Umbilical cord (tissue), 2 donors: ENCODE measurements at places on chromosomes 7 and 10. TPM values are rescaled to one million over a fixed set of nuclear protein-coding genes. Genes with fewer than 3 reads are reported as not detected.

GRCh38 chr7:156002362-156003066, 190.3 kb upstream of the SHH start:
- DNase-seq, result no peak

DNA sequence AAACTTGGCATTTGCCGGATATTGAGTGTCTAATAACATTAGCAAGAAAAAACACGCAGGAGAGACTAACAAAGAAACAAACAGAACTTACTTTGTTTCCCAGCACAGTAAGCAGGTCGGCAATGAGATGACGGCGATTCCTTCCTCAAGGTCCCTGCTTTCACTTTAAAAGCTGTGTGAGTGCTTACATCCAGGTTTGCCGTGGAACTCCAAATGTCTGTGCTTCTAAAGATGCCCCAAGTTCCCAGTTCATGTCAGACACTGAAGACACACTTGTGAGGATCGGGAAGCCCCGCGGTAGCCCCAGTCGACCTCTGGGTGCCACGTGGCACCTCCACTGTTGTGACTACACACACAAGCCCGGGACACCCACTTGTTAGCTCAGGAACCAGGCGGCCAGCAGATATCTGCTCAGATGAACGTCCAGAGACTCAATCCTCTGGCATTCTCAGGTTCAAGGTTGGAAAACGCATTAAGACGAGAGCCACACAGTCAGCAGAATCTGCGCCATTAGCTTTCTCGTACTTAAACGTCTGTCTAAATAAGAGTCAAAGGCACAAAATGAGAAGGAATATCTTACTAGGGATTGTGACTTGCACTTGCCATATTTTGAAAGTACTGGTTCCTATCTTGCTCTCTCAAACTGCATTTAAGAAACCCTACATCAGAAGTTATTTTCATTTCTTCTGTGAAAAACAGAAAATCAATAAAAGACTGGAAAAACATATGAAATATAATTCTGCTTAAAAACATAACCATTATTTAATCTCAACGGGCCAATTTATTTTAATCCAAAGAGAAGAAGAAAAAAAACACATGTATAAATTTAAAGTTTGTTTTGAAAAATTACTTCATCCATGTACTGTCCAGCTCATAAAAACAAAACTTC, 207.6 kb upstream of the KLF14 start:
- no peak for DNase-seq

DNA sequence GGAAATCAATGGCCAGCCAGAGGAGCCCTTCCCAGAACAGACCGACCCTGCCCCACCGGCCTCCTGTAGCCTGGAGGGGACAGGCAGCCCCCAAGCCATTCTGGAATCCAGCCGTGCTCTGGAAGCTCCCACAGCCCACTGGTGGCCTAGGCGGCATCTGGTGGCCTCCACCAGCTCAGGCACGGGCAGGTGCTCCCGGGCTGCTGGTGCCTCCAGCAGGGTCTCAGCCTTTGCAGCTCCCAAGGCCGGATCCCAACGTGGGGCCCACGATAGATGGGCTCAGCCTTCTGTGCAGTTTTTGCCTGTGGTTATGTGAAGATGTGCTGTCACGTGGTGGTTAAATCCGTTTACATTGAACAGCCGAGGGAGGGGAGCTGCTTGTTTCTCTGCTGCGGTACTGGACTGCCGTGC, 44.4 kb downstream of the JAKMIP3 start:
- DNase-seq, result peak; percentile 2

DNA sequence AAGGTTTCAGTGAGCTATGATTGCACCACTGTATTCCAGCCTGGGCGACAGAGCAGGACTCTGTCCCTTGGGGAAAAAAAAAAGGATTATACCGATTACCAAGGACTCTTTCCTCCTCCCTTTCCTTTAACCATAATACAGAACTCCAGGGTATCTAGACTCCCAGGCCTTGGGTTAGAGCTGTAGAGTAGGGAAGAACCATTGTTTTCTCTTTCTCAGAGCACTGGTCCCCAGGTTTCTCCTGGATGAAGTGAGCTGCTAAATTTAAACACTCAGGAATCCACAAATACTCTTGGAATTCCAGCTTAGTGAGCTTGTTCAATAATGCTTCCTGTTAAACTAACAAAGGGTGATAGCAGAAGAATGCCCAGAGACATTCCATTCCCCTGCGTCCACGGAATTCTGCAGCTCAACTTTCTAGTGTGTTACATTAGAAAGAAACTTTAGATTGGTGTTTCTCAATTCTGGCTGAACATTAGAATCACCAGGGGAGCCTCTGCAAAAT, 14.6 kb upstream of the RPEL1 start:
- peak; percentile 83 for DNase-seq

GRCh38 chr10:12768156-12769100, 233.1 kb downstream of the CCDC3 start:
- peak; percentile 18 for DNase-seq

DNA sequence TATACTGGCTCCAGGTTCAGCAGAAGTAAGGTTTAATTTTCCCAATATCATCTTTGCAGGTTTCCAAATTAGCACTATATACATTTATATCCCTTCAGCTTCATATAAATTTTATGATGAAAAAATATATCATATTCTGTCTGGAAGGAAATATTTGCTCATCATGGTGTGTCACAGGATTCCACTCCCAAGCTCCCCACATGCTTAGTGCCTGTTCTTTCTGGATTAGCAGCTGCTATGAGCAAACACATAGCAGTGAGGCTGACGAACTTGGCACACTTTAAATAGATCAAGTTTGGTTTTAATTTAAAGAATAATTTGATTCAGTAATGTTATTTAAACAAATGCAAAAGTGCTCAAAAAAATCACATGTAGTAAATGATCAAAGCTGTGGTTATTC, 251.9 kb downstream of the AGMO start:
- DNase-seq, result no peak

- peak; percentile 74 for DNase-seq
Measured at GRCh38 chr7:2820508-2820934, 23.6 kb downstream of the GNA12 start.

GRCh38 chr10:22992621-22993020, 64.8 kb downstream of the ARMC3 start:
- no peak for DNase-seq

- DNase-seq, result no peak
Measured at GRCh38 chr7:127938588-127938987, 92.6 kb downstream of the LRRC4 start.

DNA sequence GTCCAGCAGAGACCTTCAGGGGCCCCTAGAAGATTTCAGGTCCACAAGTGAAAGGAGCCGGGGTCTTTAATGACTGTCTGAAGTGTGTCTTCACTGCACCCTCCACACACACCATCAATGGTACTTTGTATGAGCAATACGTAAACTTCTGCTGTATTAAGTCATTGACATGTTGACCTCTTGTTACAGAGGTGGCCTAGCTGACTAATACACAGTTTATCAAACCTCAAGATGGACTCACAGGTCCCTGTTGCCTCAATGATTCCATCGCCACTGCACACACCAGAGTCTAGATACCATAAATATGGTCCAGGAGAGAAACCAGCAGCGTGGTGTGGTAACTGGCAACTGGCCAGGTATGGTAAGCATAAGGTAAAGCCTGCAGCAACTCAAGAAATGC, 19.5 kb downstream of the KCNMA1 start:
- DNase-seq, result no peak

DNA sequence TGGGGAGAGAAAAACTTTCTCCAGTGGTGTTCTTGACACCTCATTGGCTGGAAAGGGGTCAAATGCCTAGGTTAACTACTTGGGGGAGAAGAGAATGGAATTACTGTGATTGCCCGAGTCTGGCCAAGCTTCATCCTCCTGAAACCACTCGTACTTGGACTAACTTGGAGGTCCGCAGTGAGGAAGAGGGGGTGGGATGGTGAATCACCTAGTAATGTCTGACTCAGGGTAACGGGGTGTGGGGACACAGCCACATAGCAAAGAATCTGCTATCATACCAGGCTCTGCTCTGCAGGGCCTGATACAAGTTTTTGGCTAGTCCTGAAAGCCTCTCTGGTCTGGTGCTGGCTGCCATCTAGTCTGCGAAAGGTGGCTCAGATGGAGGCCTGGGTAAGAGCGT, 190.9 kb downstream of the RPS24 start:
- DNase-seq, result no peak

DNA sequence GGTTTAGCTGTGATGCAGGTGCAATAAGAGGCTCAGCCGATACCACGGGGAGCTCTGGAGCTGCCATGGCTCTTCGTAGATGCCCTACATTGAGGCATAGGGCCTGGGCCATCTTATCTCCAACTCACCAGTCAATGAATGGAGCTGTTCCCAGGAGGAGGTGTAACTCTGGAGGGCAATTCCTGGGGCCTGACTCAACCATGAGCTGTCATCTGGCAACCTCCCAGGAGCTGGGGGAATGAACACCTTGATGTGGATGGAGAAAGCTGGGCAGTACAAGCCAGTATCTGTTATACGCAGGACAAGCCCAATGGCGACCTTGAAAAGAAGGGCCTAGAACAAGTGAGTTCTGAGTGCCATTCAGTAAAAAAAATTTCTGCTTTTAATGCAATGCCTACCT, 224.0 kb upstream of the PLXDC2 start:
- DNase-seq, result no peak

DNA sequence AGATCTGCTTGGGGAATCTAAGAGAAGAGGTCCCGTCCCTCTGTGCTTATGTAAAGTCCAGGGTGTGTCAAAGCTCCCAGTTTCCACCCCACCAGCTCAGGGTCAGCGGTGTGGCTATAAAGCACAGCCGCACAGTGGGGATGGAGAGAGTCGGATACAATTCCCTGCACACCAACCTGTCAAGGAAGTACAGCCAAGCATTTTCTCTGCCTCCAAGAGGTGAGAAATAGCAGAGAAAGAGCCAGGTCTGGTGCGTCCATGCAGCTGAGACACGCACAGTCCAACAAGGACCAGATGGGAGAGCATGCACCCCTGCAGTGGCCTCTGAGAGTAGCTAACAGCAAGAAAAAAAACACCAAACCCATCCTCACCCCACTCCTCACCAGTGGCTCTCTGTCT, 61.3 kb upstream of the WAC start:
- DNase-seq, result no peak

GRCh38 chr7:28071570-28071969, 109.0 kb downstream of the JAZF1 start:
- DNase-seq, result no peak

- no peak for DNase-seq
Measured at GRCh38 chr7:148173369-148173768, 417.2 kb upstream of the C7orf33 start.

DNA sequence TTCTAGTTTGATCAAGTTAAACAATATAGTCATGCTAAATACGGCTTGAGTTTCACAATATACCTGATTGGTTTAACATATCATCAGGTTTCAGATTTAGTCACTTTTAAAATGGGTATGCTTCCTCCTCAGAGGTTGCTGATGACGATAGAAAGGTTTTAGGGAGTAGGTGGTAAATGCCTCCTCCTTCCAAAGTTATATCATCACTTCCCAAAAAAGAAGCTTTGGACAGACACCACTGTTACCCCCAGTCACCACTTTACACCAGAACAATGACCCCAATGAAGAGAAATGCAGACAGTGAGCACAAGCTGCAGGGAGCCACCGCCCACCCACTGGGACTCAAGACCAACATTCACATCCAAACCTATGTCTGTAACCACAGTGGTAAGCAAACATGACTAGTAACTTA, 244.6 kb downstream of the SORCS1 start:
- no peak for DNase-seq

- no peak for DNase-seq
Measured at GRCh38 chr7:120720317-120720716, 137.6 kb downstream of the TSPAN12 start.

- no peak for DNase-seq
Measured at GRCh38 chr10:112964482-112964881, 14.4 kb downstream of the TCF7L2 start.

GRCh38 chr10:128008521-128009250, 101.8 kb downstream of the PTPRE start:
- no peak for DNase-seq

- no peak for DNase-seq
Measured at GRCh38 chr10:1734288-1734687, 3.0 kb downstream of the ADARB2 start.

- peak; percentile 44 for DNase-seq
Measured at GRCh38 chr10:114825513-114826253, 4.1 kb downstream of the FHIP2A start.

GRCh38 chr7:77823787-77824186, 25.2 kb downstream of the PHTF2 start:
- DNase-seq, result no peak

- DNase-seq, result no peak
Measured at GRCh38 chr7:143305423-143306070, 10.4 kb upstream of the CLCN1 start.

DNA sequence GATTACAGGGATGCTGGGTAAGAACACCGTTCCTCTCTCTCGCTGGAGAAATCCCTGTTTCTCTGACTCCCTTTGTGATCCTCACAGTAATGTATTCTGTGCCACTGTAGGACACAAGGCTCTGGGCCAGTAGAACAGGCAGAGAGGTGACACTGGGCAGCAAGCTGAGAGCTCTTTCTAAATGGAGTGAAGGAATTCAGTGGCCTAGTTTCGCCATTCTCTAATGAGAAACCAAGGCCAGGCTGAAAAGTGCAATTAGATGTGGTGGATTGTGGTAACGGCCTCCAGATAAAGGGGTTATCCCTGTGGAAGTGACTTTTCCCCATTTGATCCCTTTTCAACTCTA, 12.8 kb downstream of the KCTD7 start:
- no peak for DNase-seq

- no peak for DNase-seq
Measured at GRCh38 chr7:26279405-26279804, 12.3 kb upstream of the SNX10 start.

DNA sequence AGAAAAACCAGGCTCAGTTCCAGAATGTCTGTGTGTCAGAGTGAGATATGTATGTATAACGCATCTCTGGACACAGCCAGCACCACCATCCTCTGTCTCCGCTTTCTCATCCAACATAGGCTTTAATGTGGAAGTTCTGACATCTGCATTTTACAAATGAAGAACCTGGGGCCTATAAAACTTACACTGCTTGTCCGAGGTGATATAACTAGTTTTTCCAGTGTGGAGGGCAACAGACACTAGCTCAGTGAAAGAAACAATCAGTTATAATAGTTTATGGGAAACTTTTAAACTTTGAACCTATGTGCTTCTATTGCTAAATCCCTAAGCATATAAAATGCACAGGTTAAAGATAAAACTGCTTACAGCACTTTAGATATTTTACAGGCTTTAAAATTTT, 208.7 kb downstream of the CRPPA start:
- no peak for DNase-seq

GRCh38 chr7:69537691-69538090, 60.6 kb upstream of the AUTS2 start:
- DNase-seq, result no peak

GRCh38 chr7:154640266-154640865, 362.6 kb downstream of the PAXIP1 start:
- DNase-seq, result no peak

NEUROG3 gene
- 0.48 TPM for total RNA-seq

KLHL7 gene
- total RNA-seq, result 18.1 TPM

PROSER2 gene
- total RNA-seq, result 4.1 TPM

HTR5A gene
- 0.96 TPM for total RNA-seq

PHYH gene
- 30.8 TPM for total RNA-seq

C1QL3 gene
- total RNA-seq, result 2.9 TPM

SCART1 gene
- 2.9 TPM for total RNA-seq

SLC16A12 gene
- 2.2 TPM for total RNA-seq

RELN gene
- 1.2 TPM for total RNA-seq

PLEKHS1 gene
- 2.2 TPM for total RNA-seq

ZNF853 gene
- total RNA-seq, result 21.9 TPM
